ENCODE measurements at places on chromosomes 2 and 18.
A peak's percentile ranks its signal among the peaks of the same experiment; 100 is the strongest.

DNA sequence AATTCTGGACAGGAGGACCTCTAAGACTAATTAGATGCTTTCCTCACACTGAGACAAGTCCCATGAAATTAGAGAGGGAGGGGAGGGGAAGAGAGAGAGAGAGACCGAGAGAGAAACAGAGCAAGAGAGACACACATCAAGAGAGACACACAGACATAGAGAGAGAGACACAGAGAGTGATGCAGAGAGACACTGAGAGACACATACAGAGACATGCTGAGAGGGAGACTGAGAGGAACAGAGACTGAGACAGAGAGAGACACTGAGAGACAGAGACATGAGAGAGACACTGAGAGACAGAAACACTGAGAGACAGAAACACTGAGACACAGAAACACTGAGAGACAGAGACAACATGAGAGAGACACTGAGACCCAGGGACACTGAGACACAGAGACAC lies 250.8 kb downstream of the TNS1 start:
- DNase-seq = no peak

DNA sequence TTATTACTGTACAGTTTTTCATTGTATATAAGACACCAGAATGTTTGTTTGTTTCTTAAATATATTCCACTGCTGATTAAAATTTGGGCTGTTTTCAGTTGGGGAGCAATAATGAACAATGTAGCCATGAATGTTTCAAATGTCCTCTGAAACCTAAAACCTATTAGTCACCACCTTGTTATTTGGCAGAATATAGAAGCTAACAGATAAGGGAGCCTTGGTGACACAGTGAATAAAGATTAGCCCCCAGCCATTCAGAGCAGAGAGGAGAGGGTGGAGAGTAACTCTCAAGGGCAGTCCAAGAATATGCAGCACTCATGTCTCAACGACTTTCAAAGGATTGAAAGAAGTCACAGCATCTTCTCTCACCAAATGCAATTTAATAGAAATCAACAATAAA lies 43.1 kb upstream of the ATP8B1 start:
- peak; percentile 13 for DNase-seq

DNA sequence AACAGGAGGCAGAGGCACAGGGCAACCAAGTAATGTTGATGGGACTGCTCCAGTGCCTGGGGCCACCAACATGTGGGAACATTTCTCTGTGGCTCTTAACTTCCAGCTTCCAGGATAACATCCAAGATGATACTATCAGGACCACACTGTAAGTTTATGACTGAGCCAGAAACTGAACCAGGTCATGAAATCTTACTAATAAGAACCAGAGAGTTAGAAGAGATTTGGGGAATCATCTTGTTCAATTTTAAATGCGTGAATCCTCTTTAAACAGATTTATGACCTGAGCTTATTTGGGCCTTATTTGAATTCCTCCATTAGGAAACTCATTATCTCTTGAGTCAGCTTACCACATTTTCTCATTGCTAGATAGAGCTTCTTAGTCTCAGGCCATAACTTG lies 45.0 kb downstream of the MAP2 start:
- DNase-seq = no peak

DNA sequence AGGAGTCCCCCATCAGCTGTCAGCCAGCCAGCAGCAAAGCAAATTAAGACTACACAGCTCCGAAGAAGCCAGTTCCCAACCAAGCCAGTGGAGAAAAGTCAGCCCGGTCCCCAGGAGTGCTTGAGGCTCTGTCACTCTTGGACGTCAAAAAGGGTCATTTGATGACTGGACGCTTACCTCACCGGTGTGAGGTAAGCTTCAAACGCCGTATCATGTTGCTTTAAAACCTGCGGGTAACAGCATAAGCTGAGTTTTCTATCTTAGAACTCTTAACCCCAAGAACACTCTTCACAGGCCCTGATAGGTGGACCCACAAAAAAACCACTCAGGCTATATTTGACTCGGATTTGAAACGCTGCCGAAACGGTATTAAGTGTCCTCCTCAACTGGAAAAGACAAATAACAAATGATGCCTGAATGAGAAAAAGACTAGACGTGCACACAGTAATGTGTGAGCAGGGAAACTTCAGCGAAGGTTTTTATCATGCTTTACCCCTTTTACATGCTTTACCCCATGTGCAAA lies 682 bp upstream of the LNPK start:
- no peak for DNase-seq

- no peak for DNase-seq
These were observed 733.3 kb downstream of the SUCLG1 start for GRCh38 chr2:83725735-83726134.

DNA sequence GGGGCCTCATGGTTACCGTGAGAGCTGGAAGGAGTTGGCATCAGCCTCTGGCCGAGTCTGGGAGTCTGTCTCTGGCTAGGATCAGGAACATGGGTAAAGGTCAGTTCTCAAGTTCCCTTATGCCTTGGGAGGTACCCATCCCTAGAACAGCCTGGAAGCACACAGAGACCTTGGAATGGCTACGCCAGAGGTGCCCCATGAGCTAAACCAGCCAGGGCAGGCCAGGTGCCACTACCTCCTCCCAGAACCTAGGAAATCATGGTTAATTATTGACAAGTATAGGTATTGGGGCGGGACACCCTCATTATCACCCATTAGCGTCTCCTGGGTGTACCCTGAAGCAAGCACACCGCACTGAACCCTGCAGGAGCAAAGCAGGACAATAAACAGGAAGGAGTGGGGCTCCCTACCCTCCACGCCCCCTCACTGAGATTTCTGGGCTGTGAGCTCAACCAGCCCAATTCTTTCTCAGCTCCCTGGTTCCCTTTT lies 3.0 kb upstream of the ASPRV1 start:
- no peak for DNase-seq

DNA sequence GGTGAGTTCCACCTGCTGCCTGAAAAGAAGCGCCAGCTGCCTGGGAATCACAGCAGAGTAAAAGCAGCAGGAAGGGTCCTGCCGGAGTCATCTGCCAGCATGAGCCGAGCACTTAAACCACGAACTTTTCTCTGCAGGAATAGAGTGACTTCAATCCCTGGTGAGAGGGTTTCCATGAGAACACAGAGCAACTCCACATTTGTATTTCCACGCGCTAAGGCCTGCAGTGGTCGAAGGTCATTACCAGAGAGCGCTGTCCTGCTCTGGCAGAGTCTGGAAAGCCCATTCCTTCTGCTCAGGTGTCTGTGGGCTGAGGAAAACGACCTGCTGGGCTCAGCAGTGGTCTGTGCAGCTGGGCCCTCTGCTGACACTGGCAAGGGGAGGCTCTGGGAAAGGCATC lies 6.7 kb downstream of the PASK start:
- DNase-seq = no peak

DNA sequence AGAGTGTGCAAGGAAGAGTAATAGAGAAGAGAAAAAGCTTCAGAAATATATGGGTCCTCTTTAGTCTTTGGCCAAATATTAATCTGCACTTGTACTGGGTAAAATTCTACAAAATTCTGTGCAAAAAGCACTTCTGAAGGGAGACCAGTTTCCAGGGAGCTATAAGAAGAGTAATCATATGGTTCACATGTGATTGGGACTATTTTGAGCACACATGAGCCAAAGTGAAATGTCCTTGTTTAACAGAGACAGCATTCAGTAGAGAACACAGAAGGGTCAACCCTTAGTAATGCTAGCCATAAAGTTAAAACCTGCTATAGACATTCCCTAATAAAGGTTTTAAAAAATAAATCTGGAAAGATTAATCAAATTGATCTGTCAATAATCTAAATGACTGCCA lies 49.3 kb upstream of the ACVR1C start:
- no peak for DNase-seq

- DNase-seq = no peak
These were observed 80.8 kb downstream of the NXPH2 start for GRCh38 chr2:138699421-138699820.

DNA sequence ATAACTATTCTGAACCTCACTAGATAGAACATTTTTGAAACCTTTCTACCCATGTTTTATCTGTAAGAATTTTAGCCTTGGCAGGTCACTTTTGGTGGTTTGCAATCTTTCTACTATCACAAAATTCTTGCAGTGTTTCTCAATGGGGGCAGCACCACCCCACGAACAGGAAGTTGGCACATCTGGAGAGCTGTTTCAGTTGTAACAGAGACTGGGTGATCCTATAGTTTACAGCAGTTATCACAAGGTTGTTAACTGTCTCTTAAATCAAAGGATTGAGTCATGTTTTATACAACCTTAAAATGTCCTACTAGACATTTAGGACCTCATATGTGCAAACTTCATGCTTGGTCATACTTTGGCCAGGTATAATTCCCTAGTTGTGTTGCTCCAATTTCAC lies 829.2 kb downstream of the ERBB4 start:
- DNase-seq = no peak

- DNase-seq = no peak
These were observed 177.2 kb downstream of the MYO3B start for GRCh38 chr2:170354855-170355780.

- no peak for DNase-seq
These were observed 46.2 kb downstream of the ARHGAP28 start for GRCh38 chr18:6775702-6776101.

DNA sequence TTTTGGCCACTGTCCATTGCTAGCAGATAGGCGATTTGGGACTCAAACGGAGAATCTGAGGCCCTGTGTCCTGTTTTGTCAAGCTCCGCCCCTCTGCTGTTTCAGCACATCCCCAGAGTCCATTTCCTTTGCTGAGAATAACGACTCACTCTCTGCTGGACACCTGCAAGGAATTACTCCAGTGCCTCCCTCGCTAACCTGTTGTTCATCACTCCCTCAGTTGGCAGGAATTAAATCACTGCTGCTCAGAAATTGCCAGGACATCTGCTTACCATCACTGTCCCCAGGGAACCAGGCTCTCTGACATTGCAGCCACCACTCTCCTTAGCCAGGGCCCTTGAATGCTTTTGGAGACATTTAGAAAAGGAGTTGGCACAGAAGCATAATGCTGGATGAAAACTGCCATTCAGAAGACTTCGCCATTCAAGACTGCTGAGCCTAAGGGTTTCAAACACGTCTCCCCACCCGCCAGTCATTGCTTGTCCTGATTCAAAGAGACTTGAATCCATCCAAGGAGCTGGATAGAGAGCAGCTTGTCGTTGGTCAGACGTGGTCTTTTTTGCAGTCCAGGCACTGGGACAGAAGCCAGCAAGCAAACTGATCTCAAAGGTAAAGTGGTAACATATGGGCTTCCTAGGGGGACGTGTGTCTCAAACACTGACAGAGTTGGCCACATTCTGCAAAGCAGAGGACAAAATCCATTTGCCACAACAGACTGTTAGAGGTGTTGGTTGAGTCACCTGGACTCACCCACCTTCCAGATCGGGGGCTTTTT lies 155.3 kb downstream of the UXS1 start:
- peak; percentile 10 for DNase-seq

- no peak for DNase-seq
These were observed 38.9 kb downstream of the KDM3A start for GRCh38 chr2:86480105-86480504.

GRCh38 chr2:176140513-176141317 lies 10.6 kb upstream of the HOXD4 start:
- DNase-seq = peak; percentile 85

GRCh38 chr2:154455866-154456265 lies 242.6 kb upstream of the KCNJ3 start:
- DNase-seq = no peak

DNA sequence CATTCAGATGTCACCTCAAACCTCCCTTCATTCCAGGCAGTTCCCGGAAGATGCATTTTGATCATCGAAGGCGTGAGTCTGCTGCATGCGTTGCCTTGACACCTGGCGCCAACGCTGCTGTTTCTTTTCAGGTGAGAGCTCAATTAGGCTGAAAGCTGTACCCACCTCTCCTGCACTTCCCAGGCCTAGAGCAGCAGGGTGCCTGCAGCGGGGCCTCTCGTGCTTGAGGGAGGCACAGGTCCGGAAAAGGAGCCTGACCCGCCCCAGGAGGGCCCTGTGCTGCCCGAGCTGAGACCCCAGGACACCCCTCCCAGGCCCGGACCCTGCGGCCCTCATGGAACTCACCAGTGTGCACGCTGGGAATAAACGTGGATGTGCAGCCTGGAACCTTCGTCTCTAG lies 31.4 kb upstream of the KCNG2 start:
- DNase-seq = no peak

DNA sequence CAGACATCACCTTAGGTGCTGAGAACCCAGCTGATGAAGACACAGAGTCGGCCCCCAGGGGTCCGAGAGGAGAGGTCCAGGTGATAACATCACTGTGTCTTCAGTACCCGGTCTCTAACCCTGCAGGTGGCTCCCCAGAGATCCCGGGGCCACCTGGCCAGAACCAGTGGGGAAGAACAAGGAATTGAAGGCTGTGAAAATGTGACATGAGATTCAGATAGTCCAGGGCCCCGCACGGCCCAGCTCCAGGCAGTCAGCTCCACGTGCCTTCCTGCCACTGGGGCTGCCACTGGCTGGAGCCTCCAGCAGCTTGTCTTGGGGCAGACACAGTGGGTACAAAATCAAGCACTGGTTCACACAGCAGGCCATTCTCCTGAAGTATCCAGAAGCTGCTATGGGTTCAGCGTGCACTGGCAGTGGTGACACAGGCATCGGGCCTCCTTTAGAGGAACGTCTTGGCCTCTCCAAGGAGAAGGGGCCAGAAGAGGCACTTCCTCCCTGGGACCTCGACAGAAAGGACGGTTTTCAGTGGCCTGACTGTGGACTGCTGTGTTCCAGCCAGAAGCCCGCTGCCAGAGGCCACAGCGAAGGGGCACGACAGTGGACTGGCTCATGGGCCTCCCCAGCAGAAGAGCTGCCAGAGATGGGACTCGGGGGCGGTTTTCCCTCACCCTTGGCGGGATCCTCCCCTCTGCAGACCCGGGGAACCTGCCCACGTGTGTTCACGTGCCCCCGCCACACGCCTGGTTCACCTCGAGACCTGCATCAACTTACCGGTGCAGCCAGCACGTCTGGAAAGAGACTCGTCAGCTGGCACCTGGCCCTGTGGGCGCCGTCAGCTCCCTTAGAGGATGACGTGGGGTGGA lies 150.4 kb downstream of the HDAC4 start:
- DNase-seq = no peak

- no peak for DNase-seq
These were observed 655.5 kb downstream of the DCDC2C start for GRCh38 chr2:4358837-4359236.

- no peak for DNase-seq
These were observed 559.5 kb downstream of the PIK3C3 start for GRCh38 chr18:42514512-42514911.

GRCh38 chr2:205754924-205755321 lies 72.6 kb downstream of the NRP2 start:
- DNase-seq = no peak

DNA sequence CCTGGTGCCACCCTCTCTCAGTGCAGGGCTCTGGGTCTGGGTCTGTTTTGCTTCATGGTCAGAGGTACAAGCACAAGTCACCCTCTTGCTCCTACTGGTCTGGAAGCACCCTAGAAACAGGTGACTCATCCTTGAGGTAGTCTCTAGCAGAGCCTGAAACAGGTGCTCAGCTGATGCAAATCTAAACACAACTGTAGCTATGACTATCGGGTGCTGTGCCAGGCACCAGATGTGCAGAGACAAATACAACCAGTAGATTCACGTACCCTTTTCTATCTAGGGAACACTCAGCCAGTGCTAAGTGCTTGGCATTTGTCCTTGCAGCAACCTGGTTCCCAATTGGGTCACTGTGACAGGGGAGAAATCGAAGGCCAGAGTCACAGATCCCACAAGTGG lies 140.9 kb upstream of the MYCN start:
- DNase-seq = no peak

- peak; percentile 12 for DNase-seq
These were observed 510 bp downstream of the RNF149 start for GRCh38 chr2:101307950-101308431.
